ENCODE measurements at places on chromosomes 11 and 22.

GRCh38 chr11:37689951-37690350, 1091.9 kb upstream of the RAG2 start:
- DNase-seq = no peak

DNA sequence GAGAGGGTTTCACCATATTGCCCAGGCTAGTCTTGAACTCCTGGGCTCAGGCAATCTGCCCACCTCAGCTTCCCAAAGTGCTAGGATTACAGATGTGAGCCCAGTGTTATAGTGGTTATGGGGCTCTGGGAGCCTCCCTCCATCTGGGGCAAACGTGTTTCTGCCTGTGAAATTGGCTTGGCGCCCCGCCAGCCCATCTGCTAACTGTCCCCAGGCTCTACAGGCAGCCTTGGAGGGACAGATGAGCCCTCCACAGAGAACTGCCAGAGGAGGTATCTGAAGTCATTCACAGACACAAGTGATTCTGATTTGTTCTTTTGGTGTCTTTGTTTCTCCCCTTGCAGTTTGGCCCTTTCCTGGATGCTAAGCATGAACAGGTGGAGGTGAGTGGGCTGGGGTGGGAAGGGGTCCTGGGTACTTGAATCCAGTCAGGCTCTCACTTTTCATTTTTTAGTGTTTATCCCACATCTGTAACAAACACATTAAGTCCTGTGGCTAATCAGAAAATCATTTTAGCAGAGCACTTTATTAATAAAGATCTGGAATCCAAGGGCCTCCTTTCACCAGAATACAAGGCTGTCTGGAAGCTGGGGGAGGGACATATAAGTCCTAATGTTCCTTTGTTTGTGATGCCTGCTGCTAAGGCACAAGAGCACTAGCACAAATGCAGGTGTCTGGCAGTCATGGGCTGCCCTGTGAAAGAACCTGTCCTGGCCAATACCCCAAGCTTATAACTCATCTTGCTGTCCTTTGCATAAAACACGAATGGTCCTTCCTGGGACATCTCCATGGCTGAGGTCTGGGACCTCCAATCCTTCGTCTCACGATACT, 25.7 kb upstream of the CDC42EP2 start:
- no peak for DNase-seq

GRCh38 chr22:42661985-42662831, 13.0 kb upstream of the CYB5R3 start:
- DNase-seq = peak; percentile 65

- DNase-seq = no peak
Observed at GRCh38 chr22:27868732-27869282, 50.2 kb downstream of the PITPNB start.
